ENCODE measurements at places on chromosomes 12 and 14.

DNA sequence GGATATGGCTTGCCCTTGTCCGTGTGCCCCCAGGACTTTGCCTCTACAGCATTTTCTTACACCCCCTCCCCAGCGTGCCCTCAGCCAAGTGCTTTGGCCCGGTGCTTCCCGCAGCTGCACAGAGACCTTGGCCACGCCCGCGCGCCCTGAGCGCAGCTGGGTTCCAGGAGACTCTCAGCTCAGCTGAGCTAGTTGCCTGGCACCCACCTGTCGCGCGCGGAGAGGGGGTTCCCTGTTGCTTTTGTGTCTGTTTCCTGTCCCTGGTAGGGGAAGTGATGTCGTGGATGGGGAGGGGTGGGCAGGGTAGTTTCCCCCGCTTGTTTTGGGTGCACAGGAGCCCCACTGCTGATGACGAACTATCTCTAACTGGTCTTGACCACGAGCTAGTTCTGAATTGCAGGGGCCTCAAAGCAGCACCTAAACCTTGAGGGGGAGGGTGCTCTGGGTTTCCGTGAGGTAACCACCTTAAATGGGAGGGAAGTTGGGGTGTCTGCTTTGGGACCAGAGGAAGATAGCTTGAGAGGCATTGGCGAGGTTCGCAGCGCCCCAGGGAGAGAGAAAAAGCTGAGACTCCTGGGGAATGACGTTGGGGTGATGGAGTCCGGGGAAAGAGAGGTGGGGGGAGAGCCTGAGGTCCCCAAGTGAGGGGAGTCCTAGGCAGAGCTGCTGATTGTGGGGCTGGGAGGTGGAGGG lies 1.5 kb downstream of the DIO3 start:
- DNase-seq = no peak

DNA sequence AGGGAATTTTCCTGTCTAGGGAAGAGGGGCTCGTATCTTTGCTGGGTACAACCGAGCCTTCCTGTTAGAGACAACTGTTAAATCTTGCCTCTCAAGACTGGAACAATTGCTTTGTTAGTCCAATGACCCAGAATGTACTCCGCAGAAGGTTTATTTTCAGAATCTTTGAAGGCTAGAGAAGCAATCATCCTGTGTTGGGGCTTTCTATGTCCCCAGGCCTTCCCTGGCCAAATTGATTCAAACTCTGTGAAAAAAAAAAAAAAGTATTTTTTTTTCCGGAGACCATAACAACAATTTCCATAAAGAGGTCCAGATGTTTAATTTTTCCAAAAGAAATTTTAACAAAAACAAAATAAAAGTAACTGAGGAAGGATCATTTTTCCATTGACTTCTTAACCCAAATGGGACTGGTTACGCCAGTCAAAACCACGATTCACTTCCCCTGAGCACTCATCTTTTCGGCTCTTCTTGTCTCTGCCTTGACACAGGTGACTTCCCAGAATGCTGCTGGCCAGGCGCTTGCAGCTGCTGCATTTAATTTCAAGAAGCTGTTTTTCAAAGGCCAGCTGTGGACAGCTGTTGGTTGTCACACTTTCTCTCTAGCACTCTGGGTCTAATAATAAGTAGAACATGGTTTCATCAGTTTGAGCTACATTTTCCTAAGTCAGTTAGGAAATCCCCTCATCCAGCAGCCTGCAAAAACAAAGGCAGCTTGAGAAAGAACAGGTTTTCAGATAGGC lies 81.6 kb upstream of the MANSC4 start:
- no peak for DNase-seq

- DNase-seq = no peak
These were observed 104.2 kb upstream of the RTL1 start for GRCh38 chr14:101007765-101008164.

DNA sequence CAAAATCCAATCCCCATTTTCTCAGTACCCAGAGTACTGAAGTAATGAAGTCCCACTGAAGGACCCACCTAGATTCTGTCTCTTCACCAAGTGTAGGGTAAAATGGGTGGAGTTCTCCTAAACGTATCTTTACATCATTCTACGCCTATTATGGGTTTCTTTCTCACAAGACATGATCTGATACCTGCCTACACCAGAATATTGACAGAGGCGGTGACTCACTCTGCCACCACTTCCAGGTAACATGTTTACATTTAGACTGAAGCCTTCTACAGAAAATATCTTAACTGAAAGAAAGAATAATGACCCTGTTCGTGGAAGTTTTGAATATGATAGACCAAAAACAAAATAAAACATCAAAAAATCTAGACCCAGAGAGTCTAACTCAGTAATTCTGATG lies 89.8 kb downstream of the BTG1 start:
- no peak for DNase-seq

- DNase-seq = no peak
These were observed 486.3 kb downstream of the LRIG3 start for GRCh38 chr12:58433959-58434358.

Data from stimulated activated CD4-positive, alpha-beta T cell treated with anti-CD3 and anti-CD28 coated beads, Interleukin-15, amount 100 ng/mL, for 1 hour (primary cell).